Spinal cord (tissue), 10 donors: ENCODE measurements at places on chromosomes 6 and 20. TPM values are rescaled to one million over a fixed set of nuclear protein-coding genes. Genes with fewer than 3 reads are reported as not detected.

Gene SLC22A3
- 16.8 TPM for polyA plus RNA-seq

DNA sequence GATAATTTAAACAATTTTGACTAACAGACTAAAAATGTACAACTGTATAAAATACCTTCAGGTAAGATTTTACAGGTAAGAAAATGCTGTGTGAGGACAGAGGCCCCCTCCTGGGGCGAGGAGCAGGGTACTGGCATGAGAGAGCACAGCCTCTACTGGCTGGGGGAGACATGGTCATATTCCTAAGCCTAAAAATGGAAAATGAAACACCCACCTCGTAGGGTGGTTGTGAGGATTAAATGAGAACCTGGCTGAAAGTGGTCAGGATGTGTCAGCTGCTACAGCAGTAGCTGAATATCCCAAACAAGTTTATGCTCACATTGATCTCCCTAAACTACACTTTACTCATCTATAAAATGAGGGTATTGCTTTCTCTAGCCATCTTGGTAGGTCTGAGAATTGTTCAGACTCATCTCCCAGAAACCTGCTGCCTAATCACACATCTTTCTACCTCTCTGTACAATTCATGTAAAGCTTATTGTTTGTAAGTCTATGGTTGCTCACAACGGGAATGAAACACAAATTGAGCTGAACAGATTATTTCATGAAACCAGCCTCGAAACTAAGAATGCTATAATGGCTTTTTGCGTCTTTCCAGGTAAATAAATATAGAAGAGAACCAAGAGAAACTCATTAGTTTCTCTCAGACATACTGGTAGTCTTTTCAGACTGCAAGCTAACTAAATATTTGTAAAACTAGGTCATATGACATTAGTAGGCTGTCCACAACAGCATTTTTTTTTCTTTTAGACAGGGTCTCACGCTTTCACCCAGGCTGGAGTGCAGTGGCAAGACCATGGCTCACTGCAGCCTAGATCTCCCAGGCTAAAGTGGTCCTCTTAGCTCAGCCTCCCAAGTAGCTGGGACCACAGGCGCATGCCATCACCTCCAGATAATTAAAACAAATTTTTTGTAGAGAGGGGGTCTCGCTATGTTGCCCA, 69.6 kb downstream of the POPDC3 start:
- DNase-seq, result no peak

DNA sequence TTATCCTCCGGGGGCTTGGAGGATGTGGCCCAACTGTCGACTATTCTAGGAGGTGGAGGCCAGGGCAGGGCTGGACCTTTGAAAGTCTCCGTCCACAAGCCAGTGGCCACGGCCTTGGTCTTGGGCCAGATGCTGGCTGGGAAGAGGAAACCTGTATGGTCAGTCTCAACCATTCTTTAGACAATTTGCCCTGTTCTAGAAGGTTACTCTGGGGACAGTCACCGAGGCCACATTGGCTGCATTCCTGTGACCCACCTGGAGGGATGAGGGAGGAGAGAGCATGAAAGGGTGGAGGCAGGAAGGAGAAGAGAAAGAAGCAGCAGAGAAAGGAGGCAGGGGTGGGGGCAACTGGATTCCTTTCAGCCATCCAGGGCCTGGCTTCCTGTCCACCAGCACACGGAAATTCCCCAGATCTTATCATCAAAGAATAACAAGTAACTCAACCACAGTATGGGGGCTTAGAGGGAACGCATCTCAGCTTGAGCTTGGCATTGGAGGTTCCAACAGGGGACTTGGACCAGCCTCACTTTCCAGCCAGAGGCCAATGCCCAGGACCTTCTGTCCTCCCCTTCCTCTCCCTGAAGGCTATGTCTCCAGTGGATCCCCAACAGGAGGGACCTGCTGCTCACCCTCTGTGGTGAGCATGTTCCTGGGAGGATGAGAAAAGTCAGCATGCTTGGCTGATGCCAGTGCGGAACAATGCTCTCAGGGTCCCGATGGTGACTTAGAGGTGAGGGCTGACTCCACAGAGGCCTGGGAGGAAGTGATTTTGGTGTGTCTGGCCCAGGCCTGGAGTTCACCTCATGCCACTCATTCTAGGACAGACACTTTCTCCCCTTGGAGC, 30.4 kb downstream of the TGM2 start:
- DNase-seq, result no peak

- no peak for DNase-seq
These were observed 88.7 kb upstream of the NAA20 start for GRCh38 chr20:19928328-19929011.

GRCh38 chr6:72212686-72213085, 326.3 kb downstream of the RIMS1 start:
- no peak for DNase-seq

DNA sequence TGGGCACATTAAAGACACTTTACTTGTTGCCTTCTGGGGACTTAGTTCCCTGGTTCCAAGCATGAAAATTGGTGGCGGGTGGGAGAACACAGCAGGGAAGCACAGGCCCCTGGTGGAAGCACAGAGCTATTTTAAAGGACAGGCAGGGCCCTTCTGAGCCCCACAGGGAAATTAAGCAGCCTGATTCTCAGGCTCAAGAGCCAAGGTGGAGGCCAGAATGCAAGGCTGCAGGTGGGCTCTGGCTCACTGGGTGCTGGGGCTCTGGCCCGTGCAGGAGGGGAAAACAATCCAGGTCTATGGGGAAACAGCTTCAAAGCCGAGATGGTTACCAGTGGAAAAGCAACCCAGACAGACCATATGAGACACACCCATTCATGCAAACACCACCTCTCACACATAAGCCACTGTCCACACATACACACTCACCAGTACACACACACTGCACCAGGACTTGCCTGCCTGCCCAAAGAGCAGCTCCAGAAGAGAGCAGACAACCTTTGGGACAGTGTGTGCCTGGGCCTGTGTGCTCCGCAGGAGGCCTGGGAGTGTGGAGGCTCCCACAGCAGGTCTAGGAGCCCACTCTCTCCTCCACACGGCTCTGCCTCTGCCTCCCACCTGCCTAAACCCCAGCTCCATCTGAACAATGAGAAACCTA, 30.6 kb downstream of the TFEB start:
- DNase-seq, result no peak

Gene SYCP2L
- polyA plus RNA-seq, result 3.5 TPM

Gene PI16
- 28.4 TPM for polyA plus RNA-seq

Gene RCAN2
- polyA plus RNA-seq, result 63.1 TPM
